Hepatocyte (in vitro differentiated cells): ENCODE measurements at places on chromosomes 2 and 18.
A peak's percentile ranks its signal among the peaks of the same experiment; 100 is the strongest.

- peak; percentile 41 for DNase-seq
Observed at GRCh38 chr2:166516712-166517303, 22.8 kb upstream of the SCN7A start.

DNA sequence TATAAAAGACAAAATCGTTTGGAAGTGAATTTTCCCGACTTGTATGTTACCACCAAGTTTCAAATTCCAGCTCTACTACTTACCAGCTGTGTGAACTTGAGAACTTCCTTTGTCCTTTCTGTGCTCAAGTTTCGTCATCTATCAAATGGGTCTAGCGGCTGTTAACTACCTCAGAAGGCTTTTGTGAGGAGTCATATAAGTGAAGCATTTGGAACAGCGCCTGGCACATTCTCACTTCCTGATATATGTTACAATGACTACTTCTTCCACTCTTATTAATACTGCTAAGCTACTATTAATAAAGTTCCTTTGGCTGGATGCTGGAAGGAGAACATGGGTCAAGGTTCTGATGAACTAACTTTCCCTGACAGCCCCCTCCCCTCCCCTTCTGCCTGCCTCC, 104.5 kb downstream of the MEIS1 start:
- DNase-seq = no peak

DNA sequence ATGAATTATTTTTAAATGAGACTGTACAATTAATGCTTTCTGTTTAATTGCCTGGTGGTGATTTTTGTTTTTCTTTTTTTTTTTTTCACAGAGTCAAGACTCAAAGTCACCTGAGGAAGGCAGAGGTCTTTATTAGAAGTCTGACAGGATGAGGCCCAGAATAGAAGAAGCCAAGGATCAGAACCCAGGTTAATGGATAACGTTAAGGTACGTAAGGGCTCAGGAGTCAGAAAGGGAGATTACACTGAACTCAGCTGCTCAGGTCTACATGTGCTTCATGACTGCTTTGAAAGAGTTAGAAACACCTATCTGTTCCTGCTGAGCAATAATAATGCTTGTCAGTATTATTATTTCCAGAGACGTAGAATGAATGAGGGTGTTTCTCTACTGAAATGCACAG, 196.5 kb downstream of the LRATD1 start:
- DNase-seq = peak; percentile 23

- peak; percentile 57 for DNase-seq
Observed at GRCh38 chr2:28346587-28346986, 46.1 kb upstream of the FOSL2 start.

GRCh38 chr2:105893011-105893995, 148.6 kb downstream of the NCK2 start:
- no peak for DNase-seq

DNA sequence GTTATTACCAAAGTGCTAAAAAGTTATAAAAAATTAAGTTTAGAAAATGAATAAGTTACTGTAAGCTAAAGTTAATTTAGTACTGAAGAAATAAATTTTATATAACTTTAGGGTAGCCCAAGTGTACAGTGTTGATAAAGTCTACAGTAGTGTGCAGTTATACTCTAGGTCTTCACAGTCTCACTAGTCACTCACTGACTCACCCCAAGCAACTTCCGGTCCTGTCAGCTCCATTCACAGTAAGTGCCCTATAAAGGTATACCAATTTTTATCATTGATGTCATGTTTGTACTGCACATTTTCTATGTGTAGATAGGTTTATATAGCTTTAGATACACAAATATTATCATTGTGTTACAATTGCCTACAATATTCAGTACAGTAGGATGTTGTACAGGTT, 518.3 kb upstream of the PIK3C3 start:
- DNase-seq = no peak

DNA sequence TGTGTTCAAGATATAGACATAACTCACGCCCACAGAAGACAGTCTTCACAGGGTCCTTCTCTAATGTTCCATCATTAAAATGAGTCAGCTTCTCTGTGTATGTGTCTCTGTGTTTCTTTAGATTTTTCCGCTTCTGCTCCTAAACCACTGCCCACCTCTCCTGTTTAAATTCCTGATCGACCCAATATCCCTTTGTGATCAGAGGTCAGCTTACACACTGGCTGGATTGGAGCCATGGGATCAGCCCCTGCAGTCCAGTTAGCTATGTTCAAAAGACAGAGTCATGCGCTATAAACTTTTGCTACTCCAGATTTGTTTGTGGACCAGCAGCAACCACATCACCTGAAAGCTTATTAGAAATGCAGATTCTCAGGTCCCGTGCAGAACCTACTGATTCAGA, 229.2 kb downstream of the C1D start:
- no peak for DNase-seq

- no peak for DNase-seq
Observed at GRCh38 chr18:79615586-79615985, 64.0 kb upstream of the CTDP1 start.

- no peak for DNase-seq
Observed at GRCh38 chr18:5584746-5585417, 41.1 kb upstream of the EPB41L3 start.

DNA sequence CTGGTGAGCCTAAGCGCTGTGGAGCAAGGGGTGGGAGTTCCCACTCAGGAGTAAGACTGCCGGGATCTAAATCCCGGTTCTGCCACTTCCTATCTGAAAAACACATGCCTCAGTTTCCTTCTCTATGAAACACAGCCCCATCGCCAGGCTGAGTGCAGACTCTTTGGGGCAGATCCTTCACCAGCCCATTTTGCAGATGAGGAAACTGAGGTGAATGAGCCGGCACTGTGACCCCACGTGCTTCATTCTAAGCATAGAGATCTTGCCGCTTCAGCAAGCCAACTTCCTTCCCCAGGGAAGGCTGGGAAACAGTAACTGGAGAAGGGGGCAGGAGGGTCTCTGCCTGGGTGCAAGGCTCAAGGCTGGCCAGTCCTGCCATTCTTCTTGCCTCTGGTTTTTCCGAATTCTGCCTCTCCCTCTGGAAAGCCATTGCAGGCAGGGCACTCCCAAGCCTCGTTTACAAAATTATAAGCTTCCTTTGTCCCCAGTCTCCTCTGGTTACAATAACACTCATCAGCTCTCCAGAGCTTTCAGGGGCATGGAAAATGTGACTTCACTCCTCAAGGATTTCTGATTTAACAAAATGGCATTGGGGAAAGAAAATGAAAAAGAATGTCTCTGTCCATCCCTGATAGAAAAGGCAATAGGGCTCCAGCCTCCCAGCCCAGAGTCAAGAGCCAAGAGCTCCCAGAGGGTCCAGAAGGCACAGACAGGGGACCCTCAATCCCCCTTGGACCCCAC, 249.2 kb downstream of the TNS1 start:
- DNase-seq = peak; percentile 34

- no peak for DNase-seq
Observed at GRCh38 chr2:101478181-101479001, 3.5 kb upstream of the RFX8 start.

- DNase-seq = no peak
Observed at GRCh38 chr2:9332136-9332852, 91.0 kb downstream of the ITGB1BP1 start.

- DNase-seq = peak; percentile 17
Observed at GRCh38 chr18:75923169-75923568, 495.7 kb upstream of the SMIM21 start.

- no peak for DNase-seq
Observed at GRCh38 chr2:54422072-54422581, 34.0 kb upstream of the SPTBN1 start.

DNA sequence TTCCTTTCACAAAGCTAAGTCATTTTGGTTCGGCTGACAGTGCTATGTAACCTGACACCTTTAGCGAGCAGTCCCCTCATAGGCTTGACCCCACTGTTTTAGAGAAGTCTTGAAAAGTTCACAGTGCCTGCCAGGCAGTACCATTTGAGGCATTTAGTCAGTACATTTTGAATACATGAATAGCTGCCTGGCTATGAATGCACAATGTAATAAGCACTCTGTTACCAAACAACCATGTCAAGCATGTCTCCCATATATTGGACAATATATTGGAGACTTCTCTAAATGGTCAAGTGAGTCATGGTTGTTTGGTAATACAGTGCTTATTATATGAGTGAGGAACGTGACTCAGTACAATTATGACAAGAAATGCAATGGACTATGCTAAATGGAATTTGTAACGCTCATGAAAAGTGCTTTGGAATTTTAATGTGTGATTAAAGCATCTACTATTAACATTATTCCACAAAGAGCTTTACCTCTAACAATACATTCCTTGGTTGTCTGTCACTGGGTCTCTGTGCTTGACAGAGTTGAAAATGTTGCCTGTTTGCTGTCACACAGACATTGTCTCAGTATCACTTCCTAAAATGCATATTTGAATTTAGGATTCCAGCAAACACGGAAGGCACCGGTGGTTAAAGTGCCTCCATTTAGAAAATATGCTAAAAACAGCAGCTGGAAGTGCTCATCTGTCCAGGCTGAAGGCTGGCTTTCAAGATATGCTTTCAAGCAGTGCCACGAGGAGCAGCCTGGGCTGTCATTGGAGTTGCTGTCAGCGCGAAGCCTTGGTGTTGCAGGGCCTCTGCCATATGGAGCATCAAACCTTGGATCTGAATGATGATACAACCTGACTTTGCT, 458.6 kb downstream of the FBXO15 start:
- DNase-seq = no peak

DNA sequence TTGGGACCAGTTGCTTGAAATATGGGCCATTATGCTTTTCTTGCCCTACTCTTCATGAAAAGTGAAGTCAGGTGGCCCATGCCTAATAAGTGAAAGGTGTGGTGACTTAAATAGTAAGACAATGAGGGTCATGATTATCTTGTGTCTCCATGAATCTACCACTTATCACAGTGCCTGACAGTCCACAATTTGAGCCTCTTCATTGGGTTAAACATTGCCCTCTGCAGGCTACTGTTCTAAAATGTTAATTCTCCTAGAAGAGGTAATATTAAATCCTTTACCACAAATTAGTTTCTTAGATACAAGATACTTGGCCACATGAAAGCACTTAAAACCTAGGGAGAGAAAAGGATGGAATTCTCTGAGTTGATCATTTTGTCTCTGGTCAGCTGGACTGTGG, 4.0 kb downstream of the EGR4 start:
- no peak for DNase-seq

GRCh38 chr2:56474412-56475158, 290.8 kb downstream of the CCDC85A start:
- DNase-seq = peak; percentile 51

DNA sequence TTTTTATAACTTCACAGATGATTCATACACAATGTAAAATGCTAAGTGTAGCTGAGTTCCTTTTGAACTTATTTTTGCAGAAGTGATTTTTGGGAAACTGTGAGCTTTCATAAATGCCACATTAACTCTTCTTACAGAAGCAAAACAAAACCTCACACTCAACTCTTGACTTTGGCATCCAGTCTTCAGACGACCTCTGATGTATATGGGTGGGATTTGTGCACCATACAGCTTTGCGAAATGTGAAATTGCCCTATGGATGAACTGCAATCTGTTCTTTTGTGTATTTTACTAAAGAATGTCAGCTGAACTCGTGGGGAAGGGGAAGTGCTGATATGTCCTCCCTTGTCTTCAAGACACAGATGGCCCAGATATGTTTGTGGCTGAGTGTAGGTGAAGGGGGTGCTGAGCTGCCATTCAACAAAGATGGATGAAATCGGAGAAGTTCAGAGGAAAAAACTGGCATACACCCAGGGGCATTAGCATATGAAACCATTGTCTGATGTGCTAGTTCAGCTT, 218.3 kb downstream of the PTGR3 start:
- DNase-seq = no peak
